ENCODE measurements at places on chromosomes 5 and 9.

- DNase-seq: no peak
These were observed 199.9 kb upstream of the CDKN2B start for GRCh38 chr9:22208846-22209585.

DNA sequence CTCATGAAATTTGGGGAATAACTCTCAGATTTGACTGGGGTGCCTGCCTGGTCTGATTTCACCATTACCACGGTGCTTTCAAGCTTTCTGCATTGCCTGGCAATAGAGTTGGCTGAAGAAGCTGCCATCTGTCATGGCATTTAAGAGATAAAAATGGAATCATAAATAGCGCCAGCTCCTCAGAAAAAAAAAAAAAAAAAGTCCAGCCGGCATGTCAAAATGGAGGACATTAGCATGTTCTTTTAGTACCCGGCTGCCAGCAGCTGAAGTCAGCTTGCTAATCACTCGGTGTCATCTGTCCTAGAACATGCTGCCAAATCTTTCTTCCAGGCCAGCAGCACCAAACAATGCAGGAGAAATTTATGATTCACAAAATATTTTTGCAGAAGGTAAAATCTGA, 57.7 kb upstream of the CER1 start:
- no peak for DNase-seq

DNA sequence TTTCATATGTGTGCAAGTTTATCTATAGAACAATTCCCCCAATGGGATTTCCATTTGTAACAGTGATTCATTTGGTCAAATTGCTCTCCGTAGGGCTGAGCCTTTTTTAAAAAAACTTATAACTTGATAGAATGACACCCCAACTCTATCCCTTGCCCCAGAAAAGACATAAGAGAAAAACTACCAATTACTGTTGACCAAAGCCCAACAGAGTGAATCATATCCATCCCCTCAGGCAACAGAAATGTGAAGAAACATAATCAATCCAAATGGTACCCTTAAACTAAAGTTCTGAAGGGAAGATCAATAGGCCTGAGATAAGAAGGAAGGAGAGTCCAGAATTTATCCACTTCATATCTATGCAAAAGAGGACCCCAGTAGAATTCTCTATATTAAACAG, 17.8 kb downstream of the TICAM2 start:
- DNase-seq: no peak

- DNase-seq: no peak
These were observed 18.9 kb downstream of the TTC23L start for GRCh38 chr5:34857894-34858293.

DNA sequence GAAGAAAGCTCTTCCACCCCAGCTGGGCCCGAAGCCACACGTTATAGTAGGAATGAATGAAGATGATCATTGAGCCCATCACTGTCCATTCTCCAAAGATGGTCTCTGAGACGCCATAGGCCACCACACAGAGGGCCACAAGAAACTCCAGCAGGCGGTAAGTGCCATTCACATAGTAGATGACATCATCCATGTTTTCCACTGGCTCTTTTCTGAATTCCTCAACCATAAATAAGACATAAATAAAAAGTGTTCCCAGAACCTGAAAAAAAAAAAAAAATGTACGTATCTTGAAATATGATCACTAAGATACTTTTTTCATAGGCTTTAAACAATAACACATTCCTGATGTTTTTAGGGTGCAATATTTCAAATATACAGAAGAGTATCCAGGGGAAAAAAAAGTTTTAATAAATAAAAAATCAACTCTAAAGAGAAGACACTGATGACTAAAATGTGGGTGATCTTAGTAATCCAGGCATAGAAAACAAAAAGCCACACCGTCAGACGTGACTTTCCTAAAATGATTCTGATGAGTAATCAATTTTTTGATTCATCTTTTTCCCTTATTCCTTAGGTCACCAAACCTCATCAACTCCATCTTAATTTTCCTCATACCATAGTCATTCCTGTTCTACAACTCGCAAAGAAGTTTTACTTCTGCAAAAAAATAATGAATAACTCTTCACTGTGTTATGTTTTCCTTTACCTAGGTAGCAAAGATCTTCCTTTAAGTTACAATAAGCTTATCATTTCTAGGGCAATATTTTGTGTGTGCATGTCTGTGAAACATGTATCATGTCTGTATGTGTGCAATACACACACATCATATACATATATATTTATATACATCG, 47.8 kb downstream of the RNF145 start:
- no peak for DNase-seq

- DNase-seq: no peak
These were observed 3.1 kb upstream of the CREBRF start for GRCh38 chr5:173053041-173053440.

DNA sequence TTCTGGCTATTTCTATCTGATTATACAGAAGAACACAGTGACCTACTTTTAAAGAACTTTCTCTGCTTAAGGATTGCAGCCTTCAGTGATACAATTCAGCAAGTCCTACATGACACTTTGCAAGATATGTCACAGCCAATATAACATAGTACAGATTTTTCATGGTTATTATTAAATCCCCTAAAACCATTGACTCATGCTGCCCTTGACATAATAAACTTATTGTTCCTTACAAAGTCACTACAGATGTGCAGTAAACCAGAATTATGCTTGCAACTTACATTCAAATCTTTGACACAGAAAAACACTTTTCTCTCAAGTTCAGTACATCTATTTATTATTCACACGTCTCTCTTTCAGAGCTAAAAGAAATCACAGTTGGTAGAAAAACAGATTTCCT, 1136.3 kb upstream of the ACO1 start:
- no peak for DNase-seq

DNA sequence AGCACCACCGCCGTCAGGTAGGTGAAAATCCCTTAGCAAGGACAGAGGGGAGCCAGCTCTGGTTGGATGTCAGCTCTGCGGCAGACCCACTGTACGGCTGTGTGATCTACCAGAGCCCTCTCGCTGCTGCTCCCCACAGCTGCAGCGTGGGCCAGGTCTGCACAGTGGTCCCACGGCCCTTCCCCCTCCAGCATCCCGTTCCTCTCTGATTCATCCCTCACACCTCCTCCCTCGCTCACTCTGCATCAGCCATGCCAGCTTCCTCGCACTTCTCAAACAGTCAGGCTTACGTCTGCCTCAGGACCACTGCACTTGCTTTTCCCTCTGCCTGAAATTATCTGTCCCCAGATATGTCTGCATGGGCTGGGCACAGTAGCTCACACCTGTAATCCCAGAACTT, 26.6 kb upstream of the CFAP157 start:
- DNase-seq: no peak

- DNase-seq: no peak
These were observed 124.3 kb upstream of the SAP30L start for GRCh38 chr5:154321546-154321945.

- DNase-seq: no peak
These were observed 493.7 kb downstream of the ZNF608 start for GRCh38 chr5:124252747-124253146.

GRCh38 chr5:18461766-18462165, 827.5 kb downstream of the TAF11L14 start:
- DNase-seq: no peak

DNA sequence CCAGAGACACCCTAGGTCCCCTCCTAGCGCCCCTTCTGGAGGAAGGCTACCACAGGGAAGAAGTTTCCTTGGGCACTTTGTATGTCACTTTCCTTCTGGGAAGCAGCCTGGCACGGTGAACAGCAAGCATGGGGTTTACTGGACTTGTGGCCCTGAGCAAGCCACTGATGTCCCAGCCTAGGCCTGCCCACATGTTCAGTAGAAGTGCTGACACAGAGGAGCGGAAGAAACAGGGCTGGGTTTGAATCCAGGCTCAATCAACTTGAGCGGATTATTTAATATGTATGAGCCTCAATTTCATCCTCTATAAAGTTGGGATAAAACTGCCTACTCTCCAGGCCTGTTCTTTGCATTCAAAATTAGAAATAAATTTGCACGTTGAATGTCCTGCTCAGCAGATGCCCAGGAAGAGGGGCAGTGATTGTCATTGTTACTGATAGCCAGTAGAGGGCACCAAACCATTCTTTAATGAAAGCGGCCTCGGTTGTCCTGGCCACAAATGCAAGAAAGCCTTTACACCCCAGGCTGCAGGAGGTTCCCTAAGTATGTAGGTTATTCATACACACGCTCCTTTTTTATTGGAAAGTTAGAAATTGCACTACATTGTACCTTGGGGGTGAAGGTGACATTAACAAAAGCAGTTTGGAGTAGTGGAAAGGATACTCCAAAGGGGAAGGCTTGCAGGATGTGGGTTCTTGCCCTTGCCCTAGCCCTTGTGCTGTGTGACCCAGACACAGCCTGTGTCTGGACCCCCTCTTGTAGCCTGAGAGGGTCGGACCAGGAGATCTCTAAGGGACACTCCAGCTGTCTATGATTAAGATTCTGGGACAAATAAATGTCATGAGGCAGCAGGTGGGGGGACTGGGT, 13.4 kb upstream of the XPA start:
- DNase-seq: no peak

DNA sequence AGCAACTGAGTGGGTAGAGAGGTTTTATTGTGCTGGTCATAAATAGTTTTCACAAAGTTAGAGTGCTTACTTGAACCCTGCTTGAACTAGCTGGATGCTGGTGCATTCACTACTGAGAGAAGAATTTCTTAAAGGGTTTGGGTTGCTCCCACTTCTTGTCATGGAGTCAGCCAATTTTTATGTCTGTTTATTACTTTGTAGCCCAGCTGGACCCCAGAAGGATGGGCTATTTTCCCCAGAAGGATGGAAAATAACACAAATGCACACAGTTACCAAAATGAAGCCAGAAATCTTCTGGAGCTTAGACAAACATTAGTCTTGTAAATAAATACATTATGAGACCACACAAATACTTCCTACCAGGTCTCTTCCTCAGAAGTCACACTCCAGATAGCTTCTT, 480.8 kb upstream of the TNC start:
- no peak for DNase-seq

DNA sequence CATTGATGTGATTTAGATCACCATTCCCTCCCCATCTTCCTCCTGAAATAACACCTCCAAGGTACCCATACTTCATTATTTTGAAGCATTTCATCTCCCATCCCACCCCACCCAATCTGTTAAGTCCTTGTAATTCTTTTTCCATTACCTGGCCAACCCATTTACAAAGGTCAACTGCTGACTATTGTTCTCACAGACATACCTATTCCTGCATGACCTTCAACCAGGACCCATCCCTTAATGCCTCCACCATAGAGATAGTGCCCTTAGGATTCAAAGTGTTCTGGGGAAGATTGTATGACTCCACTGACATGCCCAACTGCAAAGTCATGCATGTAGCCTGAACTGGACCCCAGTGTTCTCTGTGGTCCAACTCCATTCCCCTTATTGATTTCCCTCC, 91.2 kb downstream of the NLN start:
- DNase-seq: no peak

DNA sequence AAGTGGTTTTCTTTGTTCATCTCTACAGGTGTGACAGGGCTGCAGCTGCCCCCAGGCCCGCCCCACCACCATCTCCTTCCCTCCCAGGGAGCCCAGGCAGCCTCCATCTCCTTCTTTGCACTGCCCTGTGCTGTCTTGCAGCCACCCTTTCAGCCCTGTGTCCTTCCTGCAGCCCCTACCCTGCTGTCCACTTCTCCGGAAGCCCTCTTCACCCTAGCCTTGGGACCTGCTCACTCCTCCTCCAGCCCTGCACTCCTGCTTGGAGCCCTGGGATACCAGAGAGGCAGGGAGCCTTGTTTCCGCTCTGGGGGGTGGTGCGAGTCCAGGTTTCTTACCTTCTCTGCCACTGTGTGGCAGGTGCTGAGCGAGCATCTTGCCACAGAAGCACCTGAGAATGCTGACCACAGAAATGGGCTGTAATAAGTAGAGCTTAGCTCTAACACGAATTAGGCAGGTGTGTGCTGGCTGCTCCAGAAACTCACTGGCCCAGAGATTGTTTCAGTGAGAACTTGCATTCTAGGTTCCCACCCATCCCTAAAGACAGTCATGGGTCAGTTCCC, 51.3 kb upstream of the GADD45G start:
- no peak for DNase-seq

DNA sequence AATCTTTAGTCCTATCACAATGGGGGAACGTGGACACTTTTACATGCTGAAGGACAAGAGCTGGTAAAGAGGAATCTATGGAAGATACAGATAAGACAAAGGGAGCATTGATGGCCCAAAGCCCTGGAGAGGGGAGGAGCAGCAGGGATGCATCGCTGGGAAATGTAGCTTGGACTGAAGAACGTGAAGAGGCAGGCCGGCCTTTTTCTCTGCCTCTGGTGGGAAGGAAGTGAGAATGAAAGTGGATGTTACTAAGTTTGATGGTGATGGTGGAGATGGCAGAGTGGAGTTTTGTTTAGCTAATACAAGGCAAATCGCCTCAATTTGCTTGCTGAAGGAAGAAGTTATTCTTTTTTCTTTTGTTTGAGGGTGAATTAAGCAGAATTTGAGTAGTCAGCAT, 124.6 kb upstream of the TAF11L2 start:
- DNase-seq: no peak

GRCh38 chr5:155554500-155554899, 540.9 kb downstream of the KIF4B start:
- no peak for DNase-seq

GRCh38 chr9:35690614-35691333, 1.0 kb upstream of the TPM2 start:
- DNase-seq: peak; percentile 17

- DNase-seq: no peak
These were observed 306.6 kb upstream of the DMRT1 start for GRCh38 chr9:534886-535285.

GRCh38 chr9:78541868-78542443, 245.0 kb downstream of the PSAT1 start:
- DNase-seq: no peak

DNA sequence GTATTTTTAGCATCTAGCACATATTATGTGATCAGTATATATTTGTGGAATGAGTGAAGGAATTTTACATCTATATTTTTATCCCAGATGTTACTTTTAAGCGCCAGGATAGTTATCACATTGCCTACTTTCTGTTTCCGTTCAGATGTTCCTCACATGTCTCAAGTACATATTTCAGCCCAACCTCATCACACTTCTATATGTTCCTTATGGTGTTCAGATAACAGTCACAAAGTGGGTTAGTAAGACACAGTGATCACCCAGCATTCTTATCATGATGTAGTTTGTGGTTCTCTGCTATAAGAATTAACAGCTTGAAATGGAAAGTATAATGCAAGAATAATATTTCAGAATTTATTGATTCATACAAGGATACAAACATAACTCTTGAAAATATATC, 170.0 kb upstream of the RASA1 start:
- no peak for DNase-seq

DNA sequence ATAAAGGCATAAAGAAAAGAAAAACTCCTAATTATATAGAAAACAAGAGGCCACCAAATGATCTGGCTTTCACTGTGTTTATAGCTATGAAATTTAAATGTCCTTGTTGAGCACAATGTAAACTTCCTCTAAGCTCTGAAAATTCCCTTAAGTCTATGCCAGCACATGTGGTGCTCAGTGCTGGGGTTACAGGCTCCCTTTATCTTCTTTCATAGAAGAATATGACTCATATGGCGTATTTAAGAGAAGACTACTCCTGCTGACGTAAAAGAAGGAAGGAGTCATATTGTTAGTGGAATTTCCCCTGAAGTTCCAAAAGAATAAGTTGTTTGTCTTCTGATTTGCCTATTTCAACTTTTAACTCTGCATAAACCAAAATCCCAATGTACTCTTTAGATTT, 30.4 kb downstream of the RNF145 start:
- DNase-seq: no peak
